ENCODE measurements at places on chromosomes 2 and 18. TPM values are rescaled to one million over a fixed set of nuclear protein-coding genes. Genes with fewer than 3 reads are reported as not detected.

DNA sequence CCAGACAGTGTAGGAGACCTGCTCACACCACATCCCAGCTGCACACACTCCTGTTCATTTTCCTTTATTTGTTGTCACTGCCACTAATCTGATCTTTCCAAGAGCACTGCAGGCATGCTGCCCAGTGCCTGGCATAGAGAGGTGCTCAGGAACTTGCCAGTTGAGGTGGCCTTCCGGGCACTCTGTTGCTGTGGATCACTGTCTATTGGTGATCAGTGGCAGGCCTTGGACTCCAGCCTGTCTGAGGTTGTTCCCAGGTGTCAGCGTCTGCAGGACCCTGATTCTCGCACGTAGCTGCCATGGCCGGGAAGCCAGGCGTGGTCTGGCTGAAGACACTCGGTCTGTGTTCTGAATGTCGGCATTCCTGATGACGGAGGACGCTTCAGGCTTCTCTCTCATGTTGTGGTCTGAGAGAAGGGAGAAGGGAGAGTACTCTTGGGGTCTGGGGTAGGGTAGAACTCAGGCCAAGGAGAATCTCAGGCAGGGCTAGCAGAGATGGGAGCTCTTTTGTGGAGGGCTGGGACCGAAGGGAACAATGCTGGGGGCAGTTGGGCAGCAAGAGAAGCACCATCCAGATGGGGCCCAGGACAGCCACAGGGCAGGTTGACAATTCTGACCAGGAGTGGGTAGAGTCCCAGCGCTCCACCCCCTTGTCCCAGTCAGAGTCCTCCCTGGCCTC, 240.9 kb downstream of the MYCN start:
- no peak for DNase-seq

DNA sequence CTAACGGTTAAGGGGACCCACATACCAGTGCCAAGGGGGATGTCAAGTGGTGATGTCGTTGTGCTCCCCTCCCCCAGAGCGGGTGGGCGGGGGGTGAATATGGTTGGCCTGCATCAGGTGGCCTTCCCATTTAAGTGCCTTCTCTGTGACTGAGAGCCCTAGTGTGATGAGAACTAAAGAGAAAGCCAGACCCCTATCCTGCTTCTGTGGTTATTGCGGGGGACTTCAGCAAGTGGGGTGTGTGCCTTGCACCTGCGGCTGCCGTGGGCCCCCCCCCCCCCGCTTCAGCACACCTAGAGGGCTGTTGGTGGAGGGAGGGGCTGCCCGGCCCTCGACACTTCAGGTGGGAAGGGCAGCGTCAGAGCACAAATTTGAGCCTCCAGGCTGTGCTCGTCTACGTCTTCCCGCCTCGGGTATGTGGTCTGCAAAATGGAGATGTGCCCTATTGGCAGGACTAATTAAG, 6.1 kb downstream of the CTDSP1 start:
- DNase-seq = no peak

REG1B gene
- total RNA-seq = not detected

DNA sequence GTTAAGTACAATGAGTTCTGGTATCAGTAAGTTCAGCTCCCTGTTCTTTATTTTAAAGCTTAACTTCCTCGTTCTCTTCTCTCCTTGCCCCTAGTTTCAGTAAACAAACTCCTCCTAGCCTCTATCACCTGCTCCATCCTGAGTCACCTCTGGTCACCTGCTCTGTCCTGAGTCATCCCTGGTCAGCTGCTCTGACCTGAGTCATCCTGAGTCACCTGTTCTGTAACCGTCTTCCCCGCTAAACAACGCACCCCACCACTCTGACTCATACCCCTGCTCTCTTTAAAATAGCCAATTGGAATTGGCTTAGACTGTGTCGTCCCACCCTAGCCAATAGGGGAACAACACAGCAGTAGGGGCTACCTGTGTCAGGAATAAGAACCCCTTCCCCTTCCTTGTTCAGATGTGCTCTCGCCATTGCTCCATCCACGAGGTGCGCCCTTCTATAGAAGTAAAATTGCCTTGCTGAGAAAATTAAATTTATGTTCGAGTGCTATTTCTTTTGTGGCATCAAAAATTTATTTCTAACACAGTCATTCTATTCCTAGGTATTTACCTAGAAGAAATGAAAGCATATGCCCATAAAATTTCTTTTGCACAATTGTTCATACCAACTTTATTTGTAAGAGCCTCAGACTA, 24.9 kb upstream of the RMND5A start:
- DNase-seq = no peak

DNA sequence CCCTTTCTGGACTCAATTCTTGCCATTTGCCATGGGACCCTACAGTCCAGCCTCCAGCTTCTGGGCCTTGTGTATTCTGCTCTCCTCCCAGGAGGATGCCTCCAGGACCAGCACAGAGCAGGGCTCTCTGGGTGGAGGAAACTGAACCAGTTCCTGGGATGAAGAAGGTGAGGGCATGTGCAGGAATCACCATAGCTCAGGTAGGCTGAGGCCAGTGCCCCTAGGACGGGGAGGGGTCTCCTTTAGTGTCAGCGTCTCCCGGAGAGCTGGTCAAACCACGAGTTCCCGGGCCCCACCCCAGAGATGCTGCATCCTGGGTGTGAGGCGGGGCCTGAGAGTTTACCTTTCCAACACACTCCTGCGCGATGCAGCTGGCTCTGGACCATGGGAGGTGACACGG, 5.8 kb upstream of the PRELID3A start:
- DNase-seq = no peak

- no peak for DNase-seq
Measured at GRCh38 chr18:22233266-22233665, 63.9 kb downstream of the GATA6 start.

CIB4 gene
- total RNA-seq = not detected

Data from heart right ventricle (tissue), 16 donors.